ENCODE measurements at places on chromosomes 13 and 19.

- DNase-seq, result no peak
These were observed 718.6 kb downstream of the DACH1 start for GRCh38 chr13:71148396-71148795.

DNA sequence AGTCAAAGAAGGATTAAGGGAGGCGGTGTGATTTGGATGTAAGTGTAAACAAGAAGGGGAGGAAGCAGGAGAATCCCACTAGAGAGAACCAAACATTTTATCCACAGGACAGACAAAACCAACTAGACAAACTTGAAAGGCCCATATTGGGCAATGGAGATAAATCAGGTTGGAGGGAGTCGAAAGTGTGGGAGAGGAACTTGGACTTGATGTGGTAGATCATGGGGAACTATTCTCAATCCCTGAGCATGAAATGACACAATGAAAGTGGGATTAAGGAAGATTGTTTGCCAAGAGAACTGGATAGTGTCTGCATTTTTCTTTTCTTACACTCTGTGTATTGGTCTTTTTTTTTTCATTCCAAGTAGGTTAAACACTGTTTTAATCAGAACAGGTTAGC is 17.9 kb downstream of the GPR183 start:
- DNase-seq, result no peak

- no peak for DNase-seq
These were observed 145.0 kb downstream of the KDM4B start for GRCh38 chr19:5113633-5114586.

GRCh38 chr19:1836458-1837221 is 11.6 kb downstream of the REXO1 start:
- no peak for DNase-seq

- DNase-seq, result no peak
These were observed 41.6 kb downstream of the TEX29 start for GRCh38 chr13:111361873-111362648.

DNA sequence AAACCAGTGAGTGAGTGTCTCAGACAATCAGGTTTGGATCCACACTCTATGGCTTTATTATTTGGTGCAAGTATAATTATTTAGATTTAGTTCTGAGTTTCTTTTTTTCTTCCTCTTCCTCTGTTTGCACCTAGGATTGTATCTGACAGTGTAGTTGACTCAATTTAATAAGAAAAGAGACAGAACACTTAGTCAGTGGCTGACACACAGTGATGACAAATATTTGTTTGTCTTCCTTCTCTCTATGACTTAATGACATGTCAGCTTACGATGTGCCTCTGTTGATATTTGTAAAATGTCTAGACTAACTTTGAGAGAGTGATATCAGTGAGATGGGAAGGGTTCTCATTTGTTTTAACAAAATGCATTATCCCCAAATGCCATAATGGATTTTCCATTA is 129.5 kb upstream of the SLC10A2 start:
- DNase-seq, result no peak

DNA sequence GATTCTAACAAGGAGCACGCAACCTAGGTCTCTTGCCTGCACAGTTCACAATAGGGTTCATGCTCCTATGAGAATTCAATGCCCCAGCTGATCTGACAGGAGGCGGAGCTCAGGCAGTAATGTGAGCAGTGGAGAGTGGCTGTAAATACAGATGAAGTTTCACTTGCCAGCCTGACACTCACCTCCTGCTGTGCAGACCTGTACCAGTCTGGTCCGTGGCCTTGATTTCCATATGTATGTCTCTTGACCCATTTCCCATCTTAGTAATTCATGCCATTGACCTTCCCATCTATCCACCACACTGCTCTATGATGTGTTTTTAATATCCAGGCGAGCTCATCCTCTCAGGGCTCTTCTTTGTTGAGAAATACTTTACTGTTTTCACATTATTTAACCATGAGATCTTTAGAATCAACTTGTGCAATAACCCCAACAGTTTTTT is 95.2 kb downstream of the LRCH1 start:
- peak; percentile 18 for DNase-seq

GRCh38 chr19:42290523-42291434 is 11.2 kb upstream of the PRR19 start:
- DNase-seq, result peak; percentile 51

DNA sequence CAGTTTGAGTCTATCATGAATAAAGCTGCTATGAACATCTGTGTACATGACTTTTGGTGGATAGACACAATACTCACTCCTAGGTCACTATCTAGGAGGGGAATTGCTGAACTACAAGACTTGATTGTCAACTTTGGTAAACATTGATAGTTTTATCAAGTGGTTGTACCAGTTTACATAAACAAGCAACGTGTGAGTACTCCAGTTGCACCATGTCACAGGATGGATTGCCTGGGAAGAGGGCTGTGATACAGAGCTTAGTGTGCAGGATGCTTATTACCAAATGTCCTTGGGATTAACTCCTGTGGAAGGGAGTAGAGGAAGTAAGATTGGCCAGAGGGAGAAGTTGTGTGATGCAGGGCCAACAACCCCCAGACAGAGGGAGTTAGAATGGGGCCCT is 37.7 kb downstream of the RAP2A start:
- no peak for DNase-seq

- DNase-seq, result no peak
These were observed 166.1 kb upstream of the MYO16 start for GRCh38 chr13:108463340-108463739.

- peak; percentile 73 for DNase-seq
These were observed at the start of gene RNF6 for GRCh38 chr13:26221721-26222519. TSS of gene RNF6 (minus strand) at chr13:26222314. CDS start at chr13:26219649, 2,665 bp downstream.

- DNase-seq, result no peak
These were observed 181.9 kb upstream of the EDNRB start for GRCh38 chr13:78100486-78100885.

DNA sequence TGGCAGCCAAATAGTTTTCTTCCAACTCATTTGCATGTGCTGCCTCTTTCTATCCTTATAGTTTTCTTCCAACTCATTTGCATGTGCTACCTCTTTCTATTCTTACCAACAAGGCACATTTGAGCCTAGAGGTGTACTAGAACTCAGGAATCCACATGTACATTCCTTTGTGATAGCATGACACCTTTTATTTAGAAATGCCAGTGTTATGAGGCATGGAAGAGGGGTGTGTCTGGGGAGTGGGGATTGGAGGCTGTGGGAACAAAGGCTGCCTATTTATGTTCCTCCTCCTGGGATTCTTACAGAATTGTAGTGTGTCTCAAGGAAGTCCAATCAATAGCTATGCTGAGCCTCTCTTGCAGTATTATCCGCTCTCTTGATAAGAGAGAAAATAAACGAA is 966.7 kb downstream of the PCDH17 start:
- no peak for DNase-seq

DNA sequence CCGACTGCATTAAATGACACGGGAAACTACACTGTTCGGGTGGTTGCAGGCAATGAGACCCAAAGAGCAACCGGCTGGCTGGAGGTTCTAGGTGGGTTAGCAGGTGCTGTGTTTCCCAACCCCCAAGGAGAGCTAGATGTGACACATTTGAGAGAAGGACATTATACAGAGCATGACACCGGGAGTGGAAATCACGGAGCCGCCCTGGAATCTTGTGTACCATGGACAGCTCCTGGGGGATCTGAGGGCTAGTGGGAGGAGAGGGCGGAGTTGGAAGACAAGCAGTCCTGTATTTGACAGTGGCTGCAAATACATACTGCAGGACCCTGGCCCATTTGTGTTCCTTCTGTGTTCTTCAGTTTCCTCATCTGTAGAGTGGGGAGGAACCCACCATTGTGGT is 2.3 kb downstream of the CEACAM18 start:
- peak; percentile 50 for DNase-seq

DNA sequence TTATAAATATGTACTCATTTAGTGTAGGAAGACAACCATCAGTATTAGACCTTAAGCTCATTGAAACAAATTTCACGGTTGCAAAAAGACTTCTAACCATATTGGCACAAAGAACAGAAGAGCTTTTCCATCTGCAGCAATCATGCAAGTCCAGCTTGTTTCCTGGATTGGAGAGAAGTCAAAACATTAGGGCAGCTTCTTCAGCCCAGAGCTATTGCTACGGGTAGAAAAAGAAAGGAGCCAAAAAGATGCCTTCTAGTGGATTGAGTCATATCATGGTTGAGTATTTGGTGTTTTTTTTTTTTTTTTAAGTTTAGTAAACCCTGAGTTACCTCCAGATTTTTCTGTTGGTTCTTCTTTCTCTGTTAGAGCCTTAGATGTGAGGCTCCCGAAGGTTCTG is 99.8 kb downstream of the WDFY2 start:
- DNase-seq, result no peak

DNA sequence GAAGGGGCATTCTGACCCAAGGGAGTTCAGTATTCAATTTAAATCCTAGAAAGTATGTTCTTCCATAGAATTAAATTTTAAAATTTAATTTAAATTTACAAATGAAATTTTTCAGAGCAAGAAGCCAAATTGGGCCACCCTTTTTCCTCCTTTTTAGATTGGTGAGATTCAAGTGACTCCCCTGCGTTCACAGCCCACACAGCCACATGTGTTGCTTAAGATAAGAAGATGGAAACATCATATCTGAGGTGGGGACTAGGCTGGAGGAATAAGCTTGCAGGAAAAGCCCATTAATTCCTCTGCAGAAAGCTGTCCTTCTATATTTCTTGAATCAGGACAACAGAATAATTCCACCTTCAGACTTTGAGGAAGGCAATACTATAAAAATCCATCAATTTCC is 392.7 kb upstream of the ZNF507 start:
- no peak for DNase-seq

GRCh38 chr13:40152145-40152544 is 496.7 kb downstream of the COG6 start:
- no peak for DNase-seq

GRCh38 chr13:78599645-78600279 is 3.6 kb downstream of the POU4F1 start:
- DNase-seq, result no peak

DNA sequence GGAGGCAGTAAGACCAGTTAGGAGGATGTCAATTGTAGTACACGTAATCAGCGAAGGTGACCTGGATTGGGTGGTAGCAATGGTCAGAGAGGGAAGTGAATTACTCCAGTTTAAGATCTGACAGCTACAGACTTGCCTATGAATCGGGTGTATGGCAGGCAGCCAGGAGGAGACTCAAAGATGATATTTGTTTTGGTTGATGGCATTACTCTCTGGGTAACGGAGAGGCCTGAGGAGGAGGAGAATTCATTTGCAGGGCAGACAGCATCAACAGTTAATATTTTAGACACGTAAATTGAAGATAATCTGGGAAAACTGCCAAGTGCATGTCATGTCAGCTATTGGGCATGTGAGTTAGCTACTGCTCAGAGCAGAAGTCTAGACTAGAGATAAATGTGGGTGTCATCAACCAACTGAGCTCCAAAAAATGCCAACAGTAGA is 109.2 kb downstream of the SGCG start:
- no peak for DNase-seq

GRCh38 chr13:101317986-101318523 is 98.3 kb downstream of the NALCN start:
- DNase-seq, result no peak

GRCh38 chr19:2132731-2133490 is 18.5 kb downstream of the AP3D1 start:
- DNase-seq, result no peak

- DNase-seq, result no peak
These were observed 2.3 kb upstream of the SLC25A15 start for GRCh38 chr13:40787062-40787461.

DNA sequence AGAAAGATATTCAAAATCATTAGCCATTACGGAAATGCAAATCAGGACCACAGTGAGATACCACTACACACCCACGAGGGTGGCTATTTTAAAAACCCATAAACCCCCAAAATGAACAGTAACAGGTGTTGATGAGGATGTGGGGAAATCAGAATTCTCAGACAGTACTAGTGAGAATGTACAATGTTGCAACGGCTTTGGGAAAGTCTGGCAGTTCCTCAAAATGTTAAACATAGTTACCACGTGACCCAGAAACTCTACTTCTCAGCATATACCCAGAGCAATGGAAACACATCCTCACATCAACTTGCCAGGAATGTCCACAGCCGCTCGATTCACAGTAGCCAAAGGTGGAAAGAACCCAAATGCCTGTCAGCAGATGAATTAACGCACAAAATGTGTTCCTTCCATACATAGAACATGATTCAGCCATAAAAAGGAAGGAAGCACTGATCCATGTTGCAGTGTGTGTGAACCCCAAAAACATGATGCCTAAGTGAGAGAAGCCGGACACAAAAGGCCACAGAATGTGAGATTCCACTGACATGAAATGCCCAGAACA is 7.0 kb downstream of the PLVAP start:
- no peak for DNase-seq

DNA sequence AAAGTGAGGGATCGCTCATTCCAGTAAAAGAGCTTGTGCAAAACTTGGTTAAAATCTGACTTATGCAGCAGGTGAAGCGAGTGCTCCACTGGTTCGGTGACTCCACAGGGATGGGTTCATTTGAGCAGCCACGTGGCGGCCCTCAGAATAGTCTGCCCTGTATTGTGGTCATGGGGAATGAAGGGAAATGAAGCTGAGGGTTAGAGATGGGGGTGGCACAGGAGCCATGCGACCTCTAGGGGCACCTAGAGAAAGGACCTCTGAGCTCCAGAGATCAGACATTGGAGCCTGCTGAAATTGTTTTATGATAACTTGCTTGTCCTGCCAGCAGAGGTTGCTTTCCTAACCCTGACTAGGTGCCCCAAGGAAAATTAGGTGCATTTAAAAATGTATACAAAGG is 26.6 kb downstream of the CBY2 start:
- no peak for DNase-seq

GRCh38 chr13:99057310-99057975 is 79.6 kb upstream of the DOCK9 start:
- no peak for DNase-seq

DNA sequence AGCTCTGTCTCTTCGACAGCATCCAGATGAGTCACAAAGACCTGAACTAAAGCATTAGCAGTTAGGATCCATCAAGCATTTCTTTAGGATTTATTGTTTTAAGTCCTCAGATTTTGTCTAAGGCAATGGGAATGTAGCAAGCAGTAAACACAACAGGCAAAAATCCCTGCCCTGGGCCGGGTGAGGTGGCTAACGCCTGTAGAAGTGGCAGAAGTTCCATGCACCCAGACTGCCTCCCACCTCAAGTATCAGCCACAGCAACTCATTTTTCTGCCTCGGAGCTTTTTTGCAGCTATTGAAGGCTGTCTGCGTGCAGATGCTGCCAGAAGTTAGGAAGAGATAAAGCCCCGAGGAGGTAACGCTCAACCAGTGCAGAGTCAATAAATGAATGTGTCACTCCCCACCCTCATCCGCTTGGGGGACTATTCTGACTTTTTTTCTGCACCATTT is 47.1 kb upstream of the MRI1 start:
- no peak for DNase-seq

DNA sequence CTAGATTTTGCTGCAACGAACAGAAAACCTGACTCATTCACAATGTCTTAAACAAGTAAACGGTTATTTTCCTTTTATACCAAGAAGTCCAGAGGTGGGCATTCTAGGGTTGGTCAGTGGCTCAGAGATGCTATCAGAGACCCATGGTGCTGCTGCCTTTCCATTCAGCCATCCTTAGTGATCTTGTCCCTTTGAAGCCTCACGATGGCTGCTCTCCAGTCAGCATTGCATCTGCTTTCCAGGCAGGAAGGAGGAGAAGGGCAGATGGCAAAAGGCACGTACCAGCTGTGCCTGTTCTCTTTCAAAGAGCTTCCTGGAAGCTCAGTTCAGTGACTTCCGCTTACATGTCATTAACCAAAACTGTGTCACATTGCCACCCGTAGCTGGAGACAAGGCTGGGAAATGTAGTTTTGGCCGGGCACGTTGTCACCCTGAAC is 30.1 kb downstream of the WDFY2 start:
- no peak for DNase-seq

- no peak for DNase-seq
These were observed 468 bp downstream of the HMGB1 start for GRCh38 chr13:30465343-30465592.

GRCh38 chr13:62837895-62838294 is 1422.2 kb upstream of the PCDH20 start:
- DNase-seq, result no peak
